ENCODE measurements at places on chromosomes 13 and 19.
A peak's percentile ranks its signal among the peaks of the same experiment; 100 is the strongest.

DNA sequence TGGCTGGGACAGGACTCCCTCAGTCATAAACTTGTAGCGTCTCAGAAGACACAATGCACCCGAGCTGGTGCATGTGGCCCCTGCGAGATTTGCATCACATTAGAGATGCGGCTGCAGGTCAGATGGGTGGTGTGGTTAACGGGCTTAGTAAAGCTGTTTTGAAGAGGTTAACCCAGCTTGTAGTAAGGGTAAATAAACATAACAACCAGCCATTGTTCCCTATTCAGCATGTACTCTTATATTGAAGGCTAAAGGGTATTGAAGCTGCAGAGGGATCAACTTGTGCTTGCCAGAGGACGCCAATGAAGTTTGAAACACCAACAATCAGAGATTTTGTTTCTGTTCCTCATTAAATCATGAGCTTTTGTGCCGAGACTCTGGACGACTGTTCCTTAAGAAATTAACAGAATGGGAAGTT, 79.4 kb downstream of the ZIC5 start:
- DNase-seq, result no peak

- DNase-seq, result no peak
Measured at GRCh38 chr13:35851356-35851755, 279.8 kb downstream of the DCLK1 start.

DNA sequence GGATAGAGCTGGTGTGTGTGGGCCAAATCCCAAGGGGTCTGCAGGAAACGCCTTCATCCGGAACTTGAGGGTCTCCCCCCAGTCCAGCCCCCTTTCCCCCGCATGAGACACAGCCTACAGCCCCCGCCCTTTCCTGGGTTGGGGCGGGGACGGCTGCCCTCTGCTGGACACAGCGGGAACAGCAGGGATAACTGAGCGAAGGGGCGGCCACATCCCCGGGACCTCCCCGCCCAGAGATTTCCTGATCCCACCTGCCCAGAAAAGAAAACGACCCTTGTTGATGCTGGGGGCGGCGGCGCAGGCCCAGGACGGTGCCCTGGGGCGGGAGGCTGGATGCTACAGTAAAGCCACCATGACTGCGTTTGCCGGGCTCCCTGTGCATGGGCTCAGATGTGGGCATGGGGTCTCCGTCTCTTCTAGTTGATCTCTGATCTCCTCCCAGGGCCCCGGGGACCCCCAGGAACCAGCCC, 14.2 kb downstream of the ONECUT3 start:
- DNase-seq, result peak; percentile 52

- DNase-seq, result no peak
Measured at GRCh38 chr19:35265900-35266519, 2.8 kb upstream of the USF2 start.

DNA sequence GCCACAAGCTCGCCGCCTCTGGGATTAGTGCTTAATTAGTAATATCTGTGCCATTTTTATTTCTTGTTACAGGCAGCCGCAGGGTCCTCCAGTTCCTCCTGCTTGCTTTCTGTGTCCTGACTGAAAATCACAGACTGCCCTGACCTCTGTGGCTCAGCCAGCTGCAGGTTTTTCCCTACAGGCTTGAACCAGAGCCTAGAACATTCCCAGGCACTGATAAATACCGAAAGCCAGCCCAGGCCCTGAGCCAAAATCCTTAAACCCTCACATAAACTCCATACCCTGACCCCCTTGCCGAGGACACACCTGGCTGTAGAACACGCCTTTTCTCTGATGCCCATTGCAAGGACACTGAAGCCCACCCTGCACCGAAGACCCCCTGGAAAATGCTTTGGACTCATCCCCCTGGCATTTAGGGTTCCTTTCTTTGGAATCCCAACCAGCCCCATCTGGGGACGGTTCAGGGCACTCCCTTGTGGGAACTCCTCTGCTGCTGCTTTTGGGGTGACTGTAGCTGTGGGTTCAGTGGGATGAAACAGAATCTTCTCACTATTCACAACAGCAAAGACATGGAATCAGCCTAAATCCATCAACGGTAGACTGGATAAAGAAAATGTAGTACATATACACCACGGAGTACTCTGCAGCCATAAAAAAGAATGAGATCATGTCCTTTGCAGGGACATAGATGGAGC, 15.5 kb downstream of the DPP9 start:
- no peak for DNase-seq

DNA sequence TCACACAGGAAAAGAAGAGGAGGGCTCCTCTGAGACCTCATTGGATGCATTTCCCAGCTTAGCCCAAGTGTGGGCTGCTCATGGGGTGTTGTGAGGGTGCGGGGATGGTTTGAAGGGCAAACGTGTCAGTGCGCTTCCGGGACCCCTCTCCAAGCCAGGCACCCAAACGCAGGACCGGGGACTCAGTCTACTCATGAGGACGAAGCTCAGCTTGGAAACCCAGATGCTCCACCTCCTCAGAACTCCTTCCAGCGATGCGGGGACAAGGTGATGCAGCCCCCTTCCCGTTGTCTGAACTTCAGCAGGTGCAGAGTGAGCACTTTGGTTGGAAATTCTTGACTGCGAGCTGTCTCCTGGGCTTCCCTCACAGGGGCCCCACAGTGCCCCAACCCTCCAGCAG, 33.1 kb upstream of the MTIF3 start:
- no peak for DNase-seq

- DNase-seq, result no peak
Measured at GRCh38 chr13:70188567-70188966, 80.3 kb upstream of the KLHL1 start.

- no peak for DNase-seq
Measured at GRCh38 chr19:2567580-2567979, 91.7 kb downstream of the GADD45B start.

DNA sequence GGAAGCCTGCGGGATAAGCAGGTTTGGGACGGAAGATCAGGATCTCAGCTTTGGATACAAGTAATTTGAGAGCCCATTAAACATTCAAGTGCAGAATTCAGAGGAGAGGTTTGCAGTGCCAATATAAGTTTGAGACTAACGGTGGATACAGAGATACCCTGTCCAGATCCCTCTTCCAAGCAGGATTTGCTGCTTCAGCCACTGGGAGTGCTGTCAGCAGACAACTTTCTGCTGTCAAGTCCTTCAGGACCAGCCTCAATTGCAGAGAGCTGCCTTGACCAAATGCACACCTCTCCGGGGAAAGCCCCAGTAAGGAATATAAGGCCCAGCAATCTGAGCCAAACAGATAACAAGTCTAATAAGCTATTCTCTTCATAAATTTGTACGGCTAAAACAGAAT, 46.1 kb upstream of the ZNF780A start:
- no peak for DNase-seq

GRCh38 chr13:110195547-110196485, 111.1 kb downstream of the COL4A1 start:
- no peak for DNase-seq

DNA sequence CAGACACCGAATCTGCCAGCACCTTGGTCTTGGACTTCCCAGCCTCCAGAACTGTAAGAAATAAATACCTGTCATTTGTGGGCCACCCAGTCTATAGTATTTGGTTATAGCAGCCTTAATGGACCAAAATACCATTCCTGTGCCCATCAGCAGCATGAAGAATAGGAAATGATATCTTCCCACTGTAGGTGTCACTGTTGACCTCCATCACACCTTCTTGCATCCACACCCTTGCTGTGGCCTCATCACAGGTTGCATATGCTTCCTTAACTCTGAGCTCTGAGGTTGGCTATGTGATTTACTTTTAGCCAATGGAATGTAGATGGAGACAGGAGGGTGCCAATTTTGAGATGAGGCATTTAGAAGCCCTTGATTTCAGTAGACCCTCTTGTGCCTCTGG, 242.0 kb upstream of the TSHZ3 start:
- no peak for DNase-seq

- DNase-seq, result no peak
Measured at GRCh38 chr13:28077231-28077630, 23.1 kb downstream of the FLT3 start.

- DNase-seq, result no peak
Measured at GRCh38 chr19:7850000-7850813, 20.2 kb downstream of the EVI5L start.

- DNase-seq, result no peak
Measured at GRCh38 chr13:65112531-65112941, 2117.6 kb downstream of the PCDH9 start.

- DNase-seq, result no peak
Measured at GRCh38 chr13:53048880-53049279, 20.3 kb downstream of the OLFM4 start.

DNA sequence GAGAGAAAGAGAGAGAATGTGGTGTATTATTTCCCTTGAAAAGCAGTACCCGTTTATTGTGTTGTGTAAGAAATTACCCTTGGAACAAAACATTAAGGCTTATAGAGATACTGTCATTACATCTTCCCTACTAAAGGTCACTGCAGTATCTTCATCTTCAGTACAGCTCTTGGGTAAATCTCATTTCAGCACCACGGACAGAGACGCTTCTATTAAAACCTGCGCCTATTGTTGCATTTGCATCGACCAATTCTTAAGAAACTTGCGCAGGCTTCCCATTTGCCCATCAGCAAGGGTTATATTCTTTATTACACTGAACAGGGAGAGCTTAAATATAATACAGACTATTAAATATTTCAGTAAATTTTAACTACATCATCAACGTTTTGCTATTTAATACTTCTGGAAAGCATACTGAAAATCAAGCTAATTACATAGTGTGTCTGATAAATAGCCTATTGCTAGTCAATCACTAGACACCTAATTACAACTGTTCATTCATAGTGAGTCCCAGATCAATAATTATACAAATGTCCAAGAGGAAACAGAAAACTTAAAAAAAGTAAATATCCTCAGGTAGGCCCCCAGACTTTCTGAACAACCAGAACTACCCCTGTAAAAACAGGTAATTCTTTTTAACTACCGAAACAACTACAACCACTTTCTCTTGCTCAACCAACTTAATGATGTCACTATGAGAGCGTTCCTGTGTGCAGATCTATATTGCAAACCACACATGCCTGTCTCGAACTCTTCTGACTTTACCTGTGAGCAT, 350.6 kb downstream of the LIG4 start:
- no peak for DNase-seq

- no peak for DNase-seq
Measured at GRCh38 chr13:110910013-110910890, 4.6 kb downstream of the ANKRD10 start.

- no peak for DNase-seq
Measured at GRCh38 chr13:36431204-36432105, 840 bp upstream of the CCNA1 start.

GRCh38 chr13:111251646-111252445, 68.6 kb upstream of the TEX29 start:
- no peak for DNase-seq

DNA sequence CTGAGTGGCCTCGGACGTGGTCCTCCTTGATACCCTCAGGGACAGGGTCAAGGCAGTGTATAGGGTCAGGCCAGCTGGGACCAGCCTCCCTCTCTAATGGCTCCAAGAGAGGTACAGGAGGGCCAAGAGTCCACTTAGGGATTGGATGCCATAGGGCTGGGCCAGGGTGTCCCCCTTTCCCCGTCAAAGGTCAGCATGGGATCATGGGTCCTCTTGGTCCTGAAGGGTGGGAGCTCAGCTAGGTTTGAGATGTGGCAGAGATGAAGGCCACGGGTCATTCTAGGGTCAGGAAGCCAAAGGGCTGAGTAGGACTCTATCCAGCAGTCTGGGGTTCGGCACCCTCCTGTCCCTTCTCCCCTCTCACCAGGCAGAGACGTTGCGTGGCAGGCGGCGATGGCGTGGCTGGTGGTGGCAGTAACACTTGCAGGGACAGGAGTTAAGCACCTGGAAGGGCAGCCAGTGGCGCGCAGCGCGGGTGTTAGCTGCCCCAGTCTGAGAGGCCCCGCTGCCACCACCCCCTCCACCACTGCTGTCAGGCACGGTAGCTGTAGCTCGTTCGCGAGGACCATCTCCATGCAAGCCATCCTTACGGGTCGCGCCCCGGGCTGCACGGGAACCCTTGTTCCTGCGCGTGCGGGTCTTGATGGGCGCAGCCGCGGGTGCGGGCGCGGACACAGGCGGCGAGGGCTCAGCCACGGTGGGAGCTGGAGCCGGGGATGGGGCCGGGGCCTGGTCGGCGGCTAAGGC, 2.6 kb downstream of the GGN start:
- no peak for DNase-seq

DNA sequence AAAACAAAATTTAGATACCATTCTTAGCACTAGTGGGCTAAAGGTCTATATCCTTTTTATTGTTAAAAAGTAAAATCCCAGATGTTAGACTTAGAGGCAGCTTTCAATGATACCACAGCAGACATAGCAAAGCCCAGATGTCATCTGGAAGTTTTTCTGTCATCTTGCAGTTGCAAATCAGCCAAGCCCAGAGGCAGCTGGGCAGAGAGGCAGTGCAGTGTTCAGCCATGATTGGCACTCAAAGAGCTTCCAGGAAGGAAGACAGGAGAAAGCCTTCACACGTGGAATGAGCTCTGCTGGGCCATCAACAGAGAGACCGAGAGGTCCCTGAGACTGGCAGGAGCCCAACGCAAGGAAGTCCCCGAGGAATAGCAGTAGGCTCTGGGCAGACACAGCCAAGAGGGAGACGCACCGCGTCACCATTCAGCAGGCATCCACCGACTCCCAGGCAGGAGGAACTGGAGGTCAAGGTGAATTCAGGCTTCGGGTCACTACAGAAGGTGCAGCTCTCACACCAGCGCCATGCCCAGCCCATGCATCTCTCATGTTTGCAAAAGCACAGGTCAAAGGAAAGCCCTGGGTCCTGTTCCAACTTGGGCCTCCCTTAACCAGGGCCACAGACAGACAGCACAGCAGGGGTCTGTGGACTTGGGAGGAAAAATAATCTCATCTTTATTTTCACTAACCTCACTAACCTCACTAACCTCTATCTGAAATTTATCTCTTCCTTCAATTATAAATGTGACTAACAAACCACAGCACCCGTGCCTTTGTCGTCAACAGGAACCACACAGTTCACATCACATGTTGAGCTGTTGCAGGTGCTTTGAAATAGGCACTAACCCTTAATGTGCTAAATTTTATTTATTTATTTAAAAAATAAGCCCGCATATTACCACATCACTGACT, 54.9 kb downstream of the TUBGCP3 start:
- DNase-seq, result no peak

DNA sequence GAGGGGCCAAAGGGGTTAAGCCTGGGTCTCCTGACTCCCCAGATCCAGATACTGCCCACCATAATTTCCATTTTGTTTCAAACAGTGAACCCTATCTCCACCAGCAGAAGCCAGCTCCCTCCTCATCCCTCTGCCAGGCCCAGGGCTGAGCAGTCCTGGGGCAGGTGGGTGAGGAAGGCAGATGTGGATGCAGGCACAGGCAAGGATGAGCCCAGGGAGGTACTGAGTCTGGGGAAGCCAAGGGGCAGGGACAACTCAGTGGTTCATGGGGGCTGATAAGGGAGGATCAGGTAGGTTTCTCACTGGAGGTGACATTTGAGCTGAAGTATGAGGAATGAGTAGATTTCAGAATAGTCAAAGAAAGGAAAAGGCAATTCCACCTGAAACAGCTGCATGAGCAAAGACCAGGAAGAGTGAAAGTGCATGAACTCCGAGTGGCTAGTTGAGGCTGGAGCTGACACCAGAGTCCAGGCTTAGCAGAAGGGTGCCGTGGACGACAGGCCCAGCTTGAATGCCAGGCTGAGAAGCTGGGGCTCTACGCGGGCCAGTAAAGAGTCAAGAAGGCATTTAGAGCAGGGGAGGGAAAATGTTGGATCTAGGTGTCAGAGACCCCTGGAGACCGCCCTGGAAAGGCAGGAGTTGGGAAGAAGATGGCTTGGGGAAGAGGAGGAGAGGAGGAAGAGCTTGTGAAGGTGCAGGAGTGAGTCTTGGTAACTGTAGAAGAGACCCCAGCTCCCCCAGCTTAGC, 10.3 kb downstream of the CIC start:
- no peak for DNase-seq

- DNase-seq, result no peak
Measured at GRCh38 chr19:46907880-46908279, 47.1 kb downstream of the ARHGAP35 start.
